Suppressor macrophage treated with lipopolysaccharide for 4 hours (primary cell): ENCODE measurements at places on chromosomes 11 and 22.

DNA sequence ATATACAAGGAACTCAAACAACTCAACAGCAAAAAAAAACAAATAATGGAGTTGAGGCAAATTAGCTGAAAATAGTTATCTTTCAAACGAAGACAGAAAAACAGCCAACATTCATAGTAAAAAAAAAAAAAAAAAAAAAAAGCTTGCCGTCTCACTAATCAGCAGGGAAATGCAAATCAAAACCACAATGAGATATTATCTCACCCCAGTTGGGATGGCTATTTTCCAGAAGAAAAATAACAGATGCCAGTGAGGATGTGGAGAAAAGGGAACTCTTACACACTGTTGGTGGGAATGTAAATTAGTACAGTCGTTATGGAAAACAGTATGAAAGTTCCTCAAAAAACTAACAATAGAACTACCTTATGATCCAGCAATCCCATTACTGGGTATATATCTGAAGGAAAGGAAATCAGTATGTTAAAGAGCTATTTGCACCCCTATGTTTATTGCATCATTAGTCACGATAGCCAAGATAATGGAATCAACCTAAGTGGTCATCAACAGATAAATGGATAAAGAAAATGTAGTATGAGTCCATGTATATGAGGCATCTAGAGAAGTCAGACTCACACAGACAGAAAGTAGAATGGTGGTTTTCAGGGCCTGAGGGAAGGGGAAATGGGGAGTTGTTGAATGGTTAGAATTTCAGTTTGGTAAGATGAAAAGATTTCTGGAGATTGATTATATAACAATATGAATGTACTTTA, 56.0 kb downstream of the USP35 start:
- peak; percentile 32 for DNase-seq

GRCh38 chr11:74169738-74170458, 904 bp downstream of the C2CD3 start:
- DNase-seq = no peak

GRCh38 chr11:12853325-12853651, 155.8 kb upstream of the RASSF10 start:
- no peak for DNase-seq

- DNase-seq = no peak
Observed at GRCh38 chr11:30406978-30407762, 84.3 kb downstream of the ARL14EP start.

DNA sequence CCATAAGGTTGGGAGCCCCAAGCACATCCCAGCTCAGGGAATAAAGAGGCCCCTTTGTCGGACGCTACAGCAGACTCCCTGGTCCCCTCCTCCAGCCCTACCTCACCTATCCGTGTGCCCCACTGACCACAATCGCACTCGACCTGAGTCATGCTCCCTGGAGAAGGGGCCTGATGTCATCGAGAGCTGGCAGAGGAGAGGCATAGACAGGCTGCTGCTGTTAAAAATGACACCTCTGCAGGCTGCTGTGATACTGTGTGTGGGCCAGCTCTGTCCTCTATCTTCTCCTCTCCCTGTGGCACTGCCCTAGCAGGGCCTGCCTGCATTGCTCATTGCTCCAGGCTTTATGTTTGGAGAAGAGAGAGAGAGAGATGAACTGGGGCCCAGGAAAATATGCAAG, 123.4 kb upstream of the SYT13 start:
- DNase-seq = no peak

GRCh38 chr22:31836010-31836409, 82.2 kb downstream of the DEPDC5 start:
- no peak for DNase-seq

GRCh38 chr11:8886322-8886721, 24.7 kb upstream of the AKIP1 start:
- DNase-seq = no peak

DNA sequence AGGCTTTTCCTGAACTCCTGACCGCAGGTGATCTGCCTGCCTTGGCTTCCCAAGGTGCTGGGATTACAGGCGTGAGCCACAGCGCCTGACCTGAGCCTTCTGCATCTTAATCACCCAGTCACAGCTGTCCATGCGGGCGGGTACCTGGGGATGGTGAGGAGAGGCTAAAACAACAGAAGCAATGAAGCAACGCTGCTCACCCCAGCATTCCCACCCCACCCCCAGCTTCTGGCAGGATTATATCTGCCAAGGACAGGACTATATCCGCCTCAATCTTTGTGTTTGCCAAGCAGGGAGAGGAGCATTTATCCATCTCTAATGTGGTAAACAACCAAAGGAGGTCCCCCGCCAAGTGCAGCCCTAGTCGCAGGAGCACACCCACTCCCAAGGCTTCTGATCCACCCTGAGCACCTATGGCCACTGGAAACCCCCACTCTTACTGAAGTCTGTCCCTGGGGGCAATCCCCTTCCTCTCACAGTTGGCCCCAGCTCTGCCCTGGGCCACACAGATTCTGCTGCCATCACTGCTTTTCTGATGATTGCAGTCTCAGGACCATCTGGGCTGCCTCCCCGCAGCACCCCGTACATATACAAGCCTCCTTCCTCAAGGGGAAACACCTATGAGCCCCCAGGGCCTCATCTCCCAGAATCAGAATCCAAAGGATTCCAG, 8.8 kb upstream of the LGALS2 start:
- DNase-seq = no peak

DNA sequence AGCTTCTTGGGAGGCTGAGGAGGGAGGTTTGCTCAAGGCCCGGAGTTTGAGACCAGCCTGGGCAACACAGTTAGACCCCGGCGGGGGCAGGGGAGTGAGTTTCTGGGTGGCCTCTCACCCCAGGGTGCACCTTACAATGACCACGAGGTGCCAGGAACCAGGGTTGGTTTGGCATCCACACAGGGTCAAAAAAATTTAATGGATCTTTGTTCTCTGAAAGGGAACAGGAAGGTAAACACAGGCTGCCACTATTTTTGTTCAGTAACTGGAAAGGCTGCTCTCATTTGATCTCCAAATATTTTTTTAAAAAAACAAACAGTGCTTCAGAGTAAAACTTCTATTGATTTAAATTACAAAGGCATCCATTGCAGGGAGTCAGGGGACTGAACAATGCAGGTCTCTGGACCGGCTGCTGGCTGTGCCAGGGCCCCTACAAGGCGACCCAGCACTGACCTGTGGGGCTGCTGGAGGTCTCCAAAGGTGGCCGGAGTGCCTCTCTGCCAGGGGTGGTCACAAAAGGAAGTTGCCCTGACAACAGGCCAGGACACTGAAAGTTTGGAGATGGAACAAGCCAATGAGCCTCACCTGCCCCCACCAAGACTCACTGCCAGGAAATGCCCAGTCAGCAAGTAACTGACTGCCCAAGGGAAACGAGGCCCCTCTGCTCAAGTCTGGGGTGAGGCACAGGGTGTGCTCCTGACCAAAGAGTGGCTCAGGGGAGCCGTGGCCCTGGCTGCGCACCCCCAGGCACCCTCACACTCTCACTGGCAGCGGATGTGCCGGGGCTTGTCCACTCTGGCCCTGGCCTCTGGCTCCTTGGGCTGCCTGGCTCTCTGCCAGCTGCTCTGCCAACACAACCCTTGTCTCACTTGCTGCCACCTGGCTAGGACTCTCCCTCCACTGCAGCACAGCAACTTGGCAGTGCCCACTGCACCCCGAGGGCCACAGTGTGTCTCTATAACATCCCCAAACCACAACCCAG, 51.8 kb downstream of the ARFGAP3 start:
- DNase-seq = no peak

DNA sequence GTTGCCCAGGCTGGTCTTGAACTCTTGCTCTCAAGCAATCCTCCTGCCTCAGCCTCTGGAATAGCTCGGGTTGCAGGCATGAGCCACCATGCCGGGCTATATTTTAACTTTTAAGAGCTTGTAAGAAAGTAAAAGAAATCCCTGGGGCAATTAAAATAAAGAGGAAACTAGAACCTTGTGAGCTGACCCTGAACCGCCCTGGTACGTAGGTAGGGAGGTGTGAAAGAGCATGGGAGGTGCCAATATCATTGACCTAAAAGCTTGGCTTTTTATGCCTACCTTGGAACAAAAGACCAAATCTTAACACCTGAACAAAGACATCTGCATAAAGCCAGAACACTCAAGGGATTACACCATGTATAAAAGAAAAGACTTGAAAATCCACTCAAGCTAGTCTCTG, 595.1 kb downstream of the SOX6 start:
- no peak for DNase-seq

- DNase-seq = peak; percentile 60
Observed at GRCh38 chr11:102289592-102289991, 27.7 kb upstream of the BIRC3 start.

DNA sequence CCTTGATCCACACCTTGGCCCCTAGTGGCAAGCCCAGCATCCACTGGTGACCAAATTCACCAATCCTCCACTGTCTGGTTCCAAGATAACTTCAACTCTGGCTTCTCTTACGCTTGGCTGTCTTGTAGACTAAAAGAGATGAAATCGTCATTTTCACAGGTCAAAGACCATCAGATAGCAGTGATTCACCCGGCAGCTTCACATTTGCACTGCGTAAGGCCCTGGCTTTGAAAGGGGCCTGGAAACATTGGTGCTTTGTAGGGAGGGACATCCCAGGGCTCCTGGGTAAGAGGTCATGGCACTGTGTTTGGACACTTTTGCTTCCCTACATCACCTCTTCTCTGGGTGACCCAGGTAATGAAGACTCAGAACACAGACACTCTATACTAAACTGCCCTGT, 30.1 kb upstream of the FADD start:
- no peak for DNase-seq

DNA sequence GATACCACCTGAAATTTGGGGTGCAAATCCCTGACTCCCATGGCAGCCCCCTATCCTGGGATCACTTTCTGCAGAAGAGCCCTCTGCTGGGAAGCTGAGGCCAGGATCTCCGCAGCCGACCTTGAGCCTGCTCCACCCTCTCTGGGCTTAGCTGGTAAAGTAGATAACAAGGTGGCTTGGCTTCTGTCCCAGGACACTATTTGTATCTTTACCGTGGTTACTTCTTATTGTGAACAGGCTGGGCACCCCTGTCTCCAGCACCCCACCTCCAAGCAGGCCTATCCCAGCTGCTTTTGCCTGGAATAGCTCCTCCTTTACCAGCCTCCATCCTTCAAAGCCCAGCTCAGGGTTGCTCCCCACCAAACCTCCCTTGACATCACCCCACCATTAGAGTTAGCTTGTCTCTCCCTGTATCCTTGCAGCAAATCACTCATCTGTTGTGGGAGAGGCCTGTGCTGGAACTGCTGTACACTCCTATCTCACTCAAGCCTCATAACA, 35.2 kb upstream of the P2RY2 start:
- DNase-seq = no peak

GRCh38 chr11:30092518-30092917, 75.7 kb upstream of the KCNA4 start:
- no peak for DNase-seq

DNA sequence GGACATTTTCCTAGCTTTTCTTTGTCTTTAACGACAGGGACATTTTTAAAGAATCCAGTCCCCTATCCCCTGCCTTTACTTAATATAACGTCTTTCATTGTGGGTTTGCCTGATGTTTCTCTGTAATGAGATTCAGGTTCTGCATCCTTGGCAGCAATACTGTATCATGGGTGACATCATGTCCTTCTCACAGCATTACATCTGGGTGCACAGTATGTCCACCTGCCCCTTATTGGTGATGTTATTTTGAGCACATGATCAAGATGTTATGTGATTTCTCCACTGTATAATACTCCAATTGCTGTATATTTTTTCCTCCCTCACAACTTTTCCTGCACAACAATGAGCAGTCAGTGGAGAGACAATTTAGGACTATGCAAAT, 9.7 kb upstream of the STK33 start:
- no peak for DNase-seq

DNA sequence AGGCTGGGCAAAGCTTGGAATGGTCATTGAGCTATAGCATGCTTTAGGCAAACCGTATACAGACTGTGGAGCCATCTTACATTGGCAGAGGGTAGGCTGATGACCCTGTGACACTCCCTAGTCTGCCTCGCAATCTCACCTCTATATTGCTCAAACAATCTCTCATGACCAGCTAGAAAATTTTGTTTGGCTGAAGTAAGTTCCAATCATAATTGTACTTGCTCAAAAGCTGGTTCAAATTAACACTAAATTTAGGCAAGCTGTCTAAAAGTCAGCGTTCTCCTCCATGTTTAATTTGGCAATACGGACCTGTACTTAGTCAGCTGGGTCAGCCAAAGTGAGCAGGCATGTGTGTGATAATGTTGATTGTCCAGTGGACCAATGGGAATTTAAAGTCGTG, 133.0 kb downstream of the SWAP70 start:
- DNase-seq = no peak

DNA sequence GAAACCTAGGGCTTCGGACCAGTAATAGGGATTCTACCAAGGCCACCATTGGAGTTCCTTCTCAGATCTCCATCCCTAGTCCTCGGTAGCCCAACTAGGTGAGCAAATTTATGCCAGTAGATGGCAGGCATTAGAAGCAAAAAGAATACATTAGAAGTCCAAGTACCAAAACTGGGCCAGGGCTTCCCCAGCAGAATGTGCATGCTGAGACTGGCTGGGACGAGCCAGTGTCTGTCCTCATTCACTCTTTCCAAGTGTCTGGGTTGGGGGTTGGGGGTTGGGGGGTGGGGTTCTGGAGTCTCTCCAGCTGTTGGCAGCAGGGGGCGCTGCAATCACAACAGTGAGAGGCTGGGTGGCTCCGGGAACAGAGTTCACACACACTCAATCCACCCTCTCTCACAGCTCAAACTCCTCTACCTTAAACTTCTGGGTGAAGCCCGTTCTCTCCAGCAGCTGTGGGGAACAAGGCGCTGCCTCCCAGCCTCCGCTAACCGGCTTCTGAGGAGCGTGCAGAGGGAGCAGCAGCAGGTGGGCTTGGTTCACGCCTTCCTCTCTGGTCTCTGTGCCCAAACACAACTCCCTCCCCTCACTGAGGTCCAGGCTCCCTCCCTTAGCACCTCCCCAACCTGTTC, 57.5 kb downstream of the BTG4 start:
- peak; percentile 51 for DNase-seq

GRCh38 chr11:63805844-63806415, 7.3 kb upstream of the SPINDOC start:
- no peak for DNase-seq

DNA sequence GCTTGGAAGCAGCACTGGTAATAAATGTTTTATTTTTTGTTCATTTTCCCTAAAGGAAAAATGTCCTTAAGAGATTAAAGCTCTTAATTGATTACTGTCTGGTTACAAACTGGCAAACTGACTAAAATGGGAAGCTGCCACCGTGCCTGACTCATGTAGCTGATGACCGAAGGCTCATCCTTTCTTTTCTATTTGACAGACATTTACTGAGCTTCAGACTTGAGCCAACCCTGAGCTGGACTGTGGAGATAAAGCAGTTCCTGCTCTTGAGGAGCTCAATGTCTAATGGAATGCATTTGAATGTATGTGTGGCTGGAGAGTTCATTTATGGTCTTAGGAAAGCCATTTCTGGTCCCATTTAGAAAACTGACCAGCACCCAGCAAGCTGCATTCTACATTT, 91.3 kb downstream of the RNF169 start:
- DNase-seq = peak; percentile 53
